SW480 (cell line): ENCODE measurements at places on chromosomes 2 and 18.
A peak's percentile ranks its signal among the peaks of the same experiment; 100 is the strongest.

DNA sequence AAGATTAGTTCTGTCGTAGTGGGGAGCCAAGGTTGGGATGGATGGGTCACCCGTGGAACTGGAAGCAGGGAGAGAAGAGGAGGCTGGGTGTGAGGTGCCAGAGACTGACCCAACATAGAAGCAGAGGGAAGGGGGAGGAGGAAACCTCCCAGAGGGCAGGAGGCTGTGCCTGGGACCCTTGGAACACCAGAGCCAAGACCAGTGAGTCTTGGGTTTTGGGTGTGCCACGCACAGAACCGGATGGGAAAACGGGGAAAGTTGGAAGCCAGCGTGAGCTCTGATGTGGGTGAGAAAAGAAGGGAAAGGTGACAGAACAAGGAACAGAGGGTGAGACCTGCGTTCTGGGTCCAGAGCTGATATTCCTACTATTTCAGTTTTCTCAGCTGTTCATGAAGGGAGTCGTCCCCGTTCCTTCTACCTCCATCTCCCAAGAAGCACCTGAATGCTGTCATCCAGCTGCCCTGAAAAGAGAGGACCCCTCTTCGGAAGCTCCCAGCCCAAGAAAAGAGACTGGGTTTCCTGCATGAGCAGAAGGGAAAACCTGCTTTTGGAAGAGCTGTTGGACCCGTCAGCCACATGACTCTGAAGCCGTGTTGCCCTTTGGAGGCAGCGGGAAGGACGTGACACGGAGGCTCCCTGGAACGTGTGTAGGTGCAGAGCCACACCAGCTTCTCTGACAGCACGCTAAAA, 250.1 kb downstream of the NDUFA10 start:
- DNase-seq = peak; percentile 3

DNA sequence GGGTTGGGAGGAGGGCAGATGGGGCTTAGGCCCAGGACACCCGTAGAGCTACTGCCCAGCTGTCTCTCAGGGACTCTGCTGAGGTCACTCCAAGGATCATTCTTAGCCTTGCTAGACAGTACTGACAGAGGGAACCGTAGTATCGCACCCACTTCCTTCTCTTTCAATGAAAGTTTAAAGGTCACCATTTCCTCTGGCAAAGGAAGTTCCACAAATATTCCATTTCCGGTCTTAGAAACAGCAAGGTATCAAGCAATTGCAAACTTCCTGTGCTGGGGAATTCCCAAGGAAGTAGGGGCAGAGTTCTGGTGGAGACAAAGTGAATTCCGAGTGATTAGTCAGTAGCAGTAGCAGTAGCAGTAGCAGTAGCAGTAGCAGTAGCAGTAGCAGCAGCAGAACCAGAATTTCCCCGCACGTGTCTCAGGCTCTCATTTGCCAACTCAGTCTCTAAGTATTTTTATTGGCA, 24.7 kb downstream of the IL1B start:
- no peak for DNase-seq

DNA sequence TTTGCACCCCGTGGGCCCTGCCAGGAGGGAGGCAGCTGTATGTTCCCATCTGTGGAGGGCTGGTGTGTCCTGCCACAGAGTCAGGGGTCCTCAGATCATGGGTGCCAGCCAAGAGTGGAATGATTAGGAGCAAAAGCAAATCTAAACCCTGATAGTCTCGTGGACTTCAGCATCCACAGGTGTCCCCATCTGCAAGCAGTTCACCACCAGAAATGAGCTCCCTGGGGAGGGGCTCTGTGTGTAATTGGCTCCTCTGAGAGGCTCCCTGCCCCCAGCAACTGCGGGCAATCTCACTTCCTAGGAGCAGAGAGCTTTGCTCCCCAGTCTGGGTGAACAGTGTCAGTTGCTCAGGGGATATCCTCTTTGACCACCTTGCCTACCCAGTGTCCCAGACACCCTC, 78.1 kb downstream of the HNRNPLL start:
- no peak for DNase-seq

GRCh38 chr2:159790323-159790722, 7.7 kb downstream of the CD302 start:
- DNase-seq = no peak

DNA sequence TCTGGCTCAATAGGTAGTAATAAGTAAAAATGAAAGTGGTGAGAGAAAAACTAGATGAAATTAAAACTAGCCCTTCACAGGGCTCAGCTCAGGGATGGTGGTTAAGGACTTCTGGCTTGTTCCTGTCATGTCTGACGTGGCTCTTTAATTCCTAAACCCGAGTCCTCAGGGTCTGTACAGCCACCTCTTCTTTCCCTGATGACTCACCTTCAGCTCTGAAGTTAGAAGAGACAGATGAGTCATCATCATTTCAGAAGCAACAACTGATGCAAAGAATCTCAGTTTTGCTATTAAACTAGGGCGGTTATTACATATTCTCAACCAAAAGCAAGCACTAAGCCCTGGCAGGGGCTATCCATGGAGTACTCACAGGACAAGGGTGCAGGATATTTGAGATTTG, 24.0 kb upstream of the ITGB6 start:
- peak; percentile 94 for DNase-seq

- no peak for DNase-seq
These were observed 75.5 kb upstream of the FRZB start for GRCh38 chr2:182941919-182942318.

- no peak for DNase-seq
These were observed 38.8 kb upstream of the METTL21A start for GRCh38 chr2:207663870-207664545.

GRCh38 chr18:55579501-55580270, 8.3 kb downstream of the TCF4 start:
- no peak for DNase-seq

DNA sequence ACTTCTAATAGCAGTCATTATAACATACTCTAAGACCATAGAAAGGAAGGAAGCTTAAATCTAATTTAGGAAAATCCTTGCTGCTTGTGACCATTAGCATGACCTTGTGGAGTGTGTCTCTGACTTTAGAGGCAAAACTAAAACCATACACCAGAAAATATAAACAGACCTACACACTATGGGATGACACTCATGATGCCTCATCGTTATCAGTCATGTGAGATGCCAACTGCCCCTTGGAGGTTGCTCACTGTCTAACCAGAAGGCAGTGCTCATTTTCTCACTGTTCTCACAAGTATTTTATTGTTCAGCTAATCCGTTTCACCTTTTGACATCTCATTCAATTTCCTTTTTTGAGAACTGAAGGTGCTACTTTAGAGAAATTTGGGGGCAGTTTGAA, 376.9 kb downstream of the RND3 start:
- DNase-seq = no peak

DNA sequence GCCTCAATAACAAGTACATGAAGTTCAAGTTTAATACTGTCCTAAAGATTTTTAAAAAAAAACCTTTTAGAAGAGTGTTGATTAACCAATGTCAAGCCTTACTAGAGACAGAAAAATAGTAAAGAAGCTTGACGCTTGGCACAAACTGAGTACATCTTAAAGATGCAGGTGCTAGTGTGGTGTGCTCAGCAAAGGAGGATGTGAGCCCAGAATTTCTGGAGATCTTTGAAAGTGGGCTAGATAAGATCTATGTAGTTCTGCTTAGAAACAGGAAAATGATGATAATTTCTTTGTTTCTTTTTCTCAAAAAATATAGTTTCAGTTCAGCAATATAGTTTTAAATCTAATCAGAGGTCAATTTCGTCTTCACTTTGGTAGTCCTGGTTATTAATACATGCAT, 118.3 kb upstream of the KLHL14 start:
- DNase-seq = no peak

GRCh38 chr18:62537946-62538345, 15.1 kb downstream of the ZCCHC2 start:
- no peak for DNase-seq

- no peak for DNase-seq
These were observed 280.7 kb upstream of the ZC3H15 start for GRCh38 chr2:186205254-186205911.

DNA sequence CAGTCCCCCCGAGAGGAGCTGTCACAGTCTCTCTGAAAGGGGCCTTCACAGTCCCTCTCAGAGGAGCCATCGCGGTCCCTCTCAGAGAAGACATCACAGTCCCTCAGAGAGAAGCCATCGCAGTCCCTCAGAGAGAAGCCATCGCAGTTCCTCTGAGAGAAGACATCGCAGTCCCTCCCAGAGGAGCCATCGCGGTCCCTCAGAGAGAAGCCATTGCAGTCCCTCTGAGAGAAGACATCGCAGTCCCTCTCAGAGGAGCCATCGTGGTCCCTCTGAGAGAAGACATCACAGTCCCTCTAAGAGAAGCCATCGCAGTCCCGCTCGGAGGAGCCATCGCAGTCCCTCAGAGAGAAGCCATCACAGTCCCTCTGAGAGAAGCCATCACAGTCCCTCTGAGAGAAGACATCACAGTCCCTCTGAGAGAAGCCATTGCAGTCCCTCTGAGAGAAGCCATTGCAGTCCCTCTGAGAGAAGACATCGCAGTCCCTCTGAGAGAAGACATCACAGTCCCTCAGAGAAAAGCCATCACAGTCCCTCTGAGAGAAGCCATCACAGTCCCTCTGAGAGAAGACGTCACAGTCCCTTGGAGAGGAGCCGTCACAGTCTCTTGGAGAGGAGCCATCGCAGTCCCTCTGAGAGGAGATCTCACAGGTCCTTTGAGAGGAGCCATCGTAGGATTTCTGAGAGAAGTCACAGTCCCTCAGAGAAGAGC, 1.3 kb upstream of the ZNF512 start:
- no peak for DNase-seq

DNA sequence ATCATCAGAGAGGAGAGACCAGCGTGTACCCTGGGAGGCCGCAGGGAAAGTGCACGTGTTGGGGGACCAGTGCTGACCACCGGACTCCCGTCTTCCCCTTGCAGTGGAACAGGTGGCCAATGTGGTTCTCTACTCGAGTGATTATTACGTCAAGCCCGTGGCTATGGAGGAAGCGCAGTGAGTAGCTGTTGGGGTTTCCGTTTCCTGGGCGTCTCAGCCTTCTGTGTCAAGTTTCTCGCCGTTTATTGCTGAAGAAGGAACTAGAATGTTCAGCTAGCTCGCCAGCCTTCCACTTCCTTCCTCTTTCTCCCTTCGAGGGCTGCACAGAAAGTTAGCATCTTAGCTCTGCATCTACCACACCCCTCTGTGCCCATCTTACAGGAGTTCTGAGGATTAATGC, 22.8 kb upstream of the DGKD start:
- no peak for DNase-seq

GRCh38 chr2:204505946-204506345, 39.3 kb upstream of the PARD3B start:
- DNase-seq = no peak

- DNase-seq = no peak
These were observed 4.2 kb upstream of the AFF3 start for GRCh38 chr2:100146657-100146960.

DNA sequence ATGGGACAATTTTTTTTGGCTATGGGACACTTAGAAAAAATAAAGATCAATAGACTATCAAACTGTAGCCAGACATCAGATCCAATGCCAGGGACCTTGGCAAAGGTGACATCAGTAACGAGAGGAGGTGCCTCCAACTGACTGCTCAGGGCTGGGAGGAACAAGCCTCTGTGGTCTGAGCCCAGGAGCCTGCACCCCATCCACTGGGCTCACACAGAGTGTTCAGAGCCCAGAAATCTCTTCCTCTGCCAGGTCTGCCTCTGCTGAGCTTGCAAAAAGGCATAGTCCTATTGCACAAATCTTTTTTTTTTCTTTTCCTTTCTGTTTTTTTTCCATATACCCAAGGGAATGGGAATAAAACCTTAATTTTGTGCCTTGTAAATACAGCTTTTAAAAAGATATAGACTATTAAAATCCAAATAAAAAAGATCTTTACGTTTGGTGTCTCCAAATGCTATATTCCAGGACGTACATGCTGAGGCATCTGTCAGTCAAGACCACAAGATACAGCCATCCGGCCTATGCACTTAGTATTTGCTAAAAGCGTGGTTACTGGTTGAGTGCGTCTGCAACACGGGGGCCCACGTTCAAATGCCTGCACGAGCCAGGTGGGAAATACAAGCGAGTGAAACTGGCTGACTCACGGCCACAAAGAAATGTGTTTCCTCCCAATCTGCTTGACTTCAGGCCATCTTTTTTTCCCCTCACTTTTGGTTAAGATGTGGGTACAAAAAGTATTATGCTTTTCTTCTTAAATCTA, 7.8 kb upstream of the ARHGAP25 start:
- peak; percentile 26 for DNase-seq

DNA sequence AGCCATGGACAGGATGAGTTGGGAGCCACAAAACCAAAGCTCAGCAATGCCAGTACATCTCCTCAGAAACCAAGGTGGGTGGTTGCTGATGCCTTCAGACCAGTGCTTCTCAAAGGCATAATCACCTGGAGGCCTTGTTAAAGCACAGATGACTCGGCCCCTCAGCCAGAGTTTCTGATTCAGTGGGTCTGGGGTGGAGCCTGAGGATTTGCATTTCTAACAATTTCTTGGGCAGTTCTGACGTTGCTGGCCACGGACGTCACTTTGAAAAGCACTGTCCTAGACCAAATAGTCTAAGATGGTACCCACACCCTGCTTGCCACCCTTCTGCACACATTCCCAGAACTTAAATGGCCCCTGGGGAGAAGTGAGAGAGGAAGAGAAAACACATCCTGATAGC, 24.1 kb upstream of the CDH2 start:
- DNase-seq = no peak

DNA sequence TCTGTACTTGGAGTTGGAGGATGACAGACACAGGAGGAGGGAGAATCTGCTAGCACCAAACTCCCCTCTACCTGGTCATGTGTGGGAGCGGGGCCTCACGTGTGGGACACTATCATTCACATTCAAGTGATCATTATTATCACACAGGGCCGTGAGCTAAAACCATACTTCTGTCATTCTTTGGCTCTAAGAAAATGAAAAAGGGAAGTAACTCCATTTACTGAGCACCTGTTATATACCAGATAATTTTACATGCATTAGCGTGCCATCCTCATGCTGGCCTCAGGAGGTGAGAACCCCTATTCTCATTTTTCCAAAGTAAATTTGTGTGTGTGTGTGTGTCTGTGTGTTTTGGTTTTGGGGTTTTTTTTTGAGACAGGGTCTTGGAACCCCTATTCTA, 150.1 kb downstream of the GLI2 start:
- no peak for DNase-seq

DNA sequence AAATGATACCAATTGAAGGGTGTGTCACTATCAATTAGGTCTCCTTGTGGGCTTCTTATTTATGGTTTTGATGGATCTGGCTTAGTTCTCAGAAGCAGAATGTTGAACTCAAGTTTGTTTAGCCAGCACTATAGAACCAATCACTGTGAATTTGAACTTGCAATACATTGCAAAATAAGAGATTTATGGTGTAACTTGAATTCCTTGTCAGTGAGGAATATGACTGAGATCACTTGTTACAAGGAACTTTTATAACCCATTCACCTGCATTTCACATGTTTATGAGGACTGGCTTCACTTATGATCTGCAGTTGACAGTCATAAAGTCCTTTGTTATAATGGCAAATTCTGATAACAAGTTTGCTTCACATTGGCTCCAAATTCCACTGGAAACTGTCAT, 9.8 kb downstream of the GATA6 start:
- no peak for DNase-seq

- peak; percentile 46 for DNase-seq
These were observed 32.3 kb downstream of the DNMT3A start for GRCh38 chr2:25309402-25309801.

- DNase-seq = peak; percentile 34
These were observed 6.5 kb upstream of the KCNG2 start for GRCh38 chr18:79790996-79791972.
